Activated CD8-positive, alpha-beta memory T cell treated with anti-CD3 and anti-CD28 coated beads for 36 hours (primary cell): ENCODE measurements at places on chromosomes 2 and 18. TPM values are rescaled to one million over a fixed set of nuclear protein-coding genes. Genes with fewer than 3 reads are reported as not detected.

The UPP2 gene
- total RNA-seq: not detected

The NEDD4L gene
- 3.7 TPM for total RNA-seq

The RTP5 gene
- 0.11 TPM for total RNA-seq

The GKN1 gene
- total RNA-seq: not detected

The MC2R gene
- not detected for total RNA-seq

The NOSTRIN gene
- total RNA-seq: not detected

The ADRA2B gene
- 0.34 TPM for total RNA-seq

The ZNF521 gene
- total RNA-seq: not detected

The REG1B gene
- not detected for total RNA-seq

The FEV gene
- total RNA-seq: not detected

The LYG2 gene
- not detected for total RNA-seq

The TMEM18 gene
- 24.2 TPM for total RNA-seq

The RAB17 gene
- not detected for total RNA-seq

The TPRKB gene
- total RNA-seq: 40.3 TPM

The STPG4 gene
- 0.32 TPM for total RNA-seq

The FSHR gene
- not detected for total RNA-seq

The FNDC4 gene
- not detected for total RNA-seq

The DGKD gene
- 58.8 TPM for total RNA-seq

The CRYBA2 gene
- total RNA-seq: not detected

The PRKAG3 gene
- total RNA-seq: not detected

The MYO1B gene
- total RNA-seq: 11.2 TPM

The FAM117B gene
- total RNA-seq: 6.6 TPM

The TEKT4 gene
- total RNA-seq: not detected

The TMEM182 gene
- total RNA-seq: 4.0 TPM

The DAW1 gene
- total RNA-seq: not detected

The CD8A gene
- 433 TPM for total RNA-seq

The CFAP53 gene
- 0.36 TPM for total RNA-seq

The SPP2 gene
- total RNA-seq: not detected

The EVA1A gene
- not detected for total RNA-seq

The TP53I3 gene
- 2.0 TPM for total RNA-seq

The C1GALT1C1L gene
- total RNA-seq: 0.21 TPM
